ENCODE measurements at places on chromosomes 6 and 20.

DNA sequence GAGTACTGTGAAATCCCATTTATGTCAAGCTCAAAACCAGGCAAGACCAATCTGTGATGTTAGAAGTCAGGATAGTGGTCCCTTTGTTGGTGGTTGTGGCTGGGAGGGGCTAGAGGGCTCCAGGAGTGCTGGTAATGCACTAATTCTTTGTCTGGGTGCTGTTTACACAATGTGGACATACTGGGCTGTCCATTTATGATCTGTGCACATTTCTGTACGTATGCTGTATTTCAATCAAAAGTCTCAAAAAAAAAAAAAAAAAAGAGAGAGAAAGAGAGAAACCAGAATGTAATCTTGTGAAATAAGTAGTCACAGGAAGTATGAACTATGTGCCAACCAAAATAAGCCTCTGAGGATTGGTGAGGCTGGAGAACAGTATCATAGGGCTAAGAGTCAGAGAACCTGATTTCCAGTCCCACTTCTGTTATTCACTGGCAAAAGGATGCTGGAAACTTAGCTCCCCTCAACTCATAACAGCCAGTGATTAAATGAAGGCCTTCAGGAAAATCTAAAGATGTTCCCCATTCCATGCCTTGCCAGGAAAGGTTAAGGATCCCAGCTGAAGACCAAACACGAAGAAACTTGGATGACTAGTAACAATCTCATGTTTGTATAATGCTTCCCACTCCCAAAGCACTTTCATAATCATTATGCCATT is 19.6 kb upstream of the TRAM2 start:
- no peaks in the 10 kb centered on the region for H3K27me3 ChIP-seq
- H3K4me3 ChIP-seq = no peak overlapping the region
- no peak overlapping the region for H3K27ac ChIP-seq
- peaks cover 15% of the 10 kb centered on the region for H3K4me1 ChIP-seq

DNA sequence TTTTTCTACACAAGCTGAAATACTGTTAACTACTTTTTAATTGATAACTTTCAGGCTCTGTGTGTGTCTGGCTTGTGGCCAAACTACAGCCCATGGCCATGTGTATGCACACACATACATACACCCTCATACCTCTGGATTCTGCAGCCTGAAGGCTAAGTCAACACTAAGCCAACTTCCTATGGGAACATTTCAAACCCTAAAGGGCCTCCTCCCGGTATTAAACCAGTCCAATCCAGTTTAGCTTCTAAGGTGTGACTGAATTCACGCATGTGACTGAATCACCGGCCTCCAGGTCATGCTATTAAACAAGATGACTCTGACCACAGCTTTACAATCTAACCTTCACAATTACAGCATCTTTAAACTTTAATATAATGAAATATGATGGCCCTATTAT is 20.7 kb upstream of the DST start:
- no peak overlapping the region for H3K27ac ChIP-seq
- DNase-seq = no peak
- H3K4me1 ChIP-seq = peaks cover 15% of the 10 kb centered on the region
- no peaks in the 10 kb centered on the region for H3K36me3 ChIP-seq
- no peak overlapping the region for H3K4me3 ChIP-seq

GRCh38 chr20:2932498-2932897 is 59.2 kb downstream of the PTPRA start:
- no peaks in the 10 kb centered on the region for H3K36me3 ChIP-seq
- H3K4me3 ChIP-seq = no peak overlapping the region
- H3K4me1 ChIP-seq = no peaks in the 10 kb centered on the region
- no peak for DNase-seq

- no peak for DNase-seq
- H3K4me1 ChIP-seq = no peaks in the 10 kb centered on the region
- H3K27ac ChIP-seq = no peak overlapping the region
- no peak overlapping the region for H3K4me3 ChIP-seq
Observed at GRCh38 chr6:38501931-38502330, 137.8 kb downstream of the BTBD9 start.

DNA sequence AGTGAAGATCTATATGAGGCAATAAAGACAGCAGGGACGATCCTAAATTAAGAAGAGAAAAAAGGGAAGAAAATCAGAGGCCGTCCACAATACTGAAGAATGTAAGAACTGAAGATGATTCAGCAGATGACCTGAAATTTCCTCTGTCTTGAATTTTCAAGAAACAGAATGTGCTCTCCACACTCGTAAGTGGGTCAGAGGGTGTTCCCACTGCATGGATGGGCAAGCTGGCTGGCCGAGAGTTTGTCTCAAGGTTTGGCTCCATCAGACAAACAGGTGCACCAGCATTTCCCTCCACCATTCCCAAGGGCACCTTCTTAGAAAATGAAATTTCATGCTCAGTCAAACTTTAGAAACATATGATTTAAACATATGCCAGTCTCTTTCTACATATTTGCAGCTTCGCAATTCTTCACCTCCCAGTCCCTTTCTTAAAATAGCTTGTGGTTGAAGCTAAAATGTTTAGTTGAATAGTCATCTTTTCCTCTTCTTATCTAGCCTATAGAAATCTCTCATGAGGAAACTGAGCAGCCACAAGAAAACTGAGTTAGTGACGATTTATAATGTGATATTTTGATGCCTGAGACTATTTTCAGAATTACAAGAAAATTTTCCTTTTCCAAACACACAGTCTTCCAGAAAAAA is 576.4 kb downstream of the PRKN start:
- peak; percentile 56 for DNase-seq
- no peaks in the 10 kb centered on the region for H3K36me3 ChIP-seq
- H3K4me1 ChIP-seq = peaks cover 41% of the 10 kb centered on the region
- H3K27ac ChIP-seq = peak overlapping the region; percentile 88

DNA sequence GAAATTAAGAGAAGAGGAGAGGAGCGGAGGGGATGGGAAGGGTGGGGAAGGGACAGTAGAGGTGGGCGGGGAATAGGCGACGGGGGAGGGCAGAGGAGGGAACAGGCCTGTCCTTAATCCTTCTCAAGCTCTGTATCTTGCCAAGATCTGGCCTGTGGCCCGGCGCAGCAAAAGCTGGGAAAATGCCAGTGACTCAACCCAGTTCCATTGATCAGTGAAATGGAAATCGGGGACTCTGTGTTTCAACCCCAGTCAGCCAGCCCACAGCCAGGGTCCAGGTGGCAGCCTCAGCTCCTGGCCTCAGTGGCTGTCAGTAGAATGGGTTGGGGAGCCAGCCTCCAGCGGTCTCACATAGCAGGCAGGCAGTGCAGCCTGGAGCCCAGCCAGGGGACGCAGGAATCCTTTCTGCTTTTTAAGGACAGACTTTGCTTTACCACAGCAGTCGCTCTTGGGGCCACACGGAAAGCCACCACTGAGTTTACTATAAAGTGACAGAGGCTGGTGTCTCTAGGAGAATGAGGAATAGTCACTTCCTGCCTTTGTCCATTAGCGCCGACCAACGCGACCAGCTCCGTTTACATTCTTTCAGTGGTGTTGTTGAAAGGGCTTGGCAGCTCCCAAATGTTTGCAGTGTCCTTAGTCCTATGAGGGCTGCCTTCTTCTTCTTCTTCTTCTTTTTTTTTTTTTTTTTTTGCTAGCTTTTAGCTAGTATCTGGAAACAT is 128.0 kb downstream of the RIN2 start:
- no peak for DNase-seq
- no peaks in the 10 kb centered on the region for H3K4me1 ChIP-seq
- no peak overlapping the region for H3K27ac ChIP-seq
- no peaks in the 10 kb centered on the region for H3K27me3 ChIP-seq
- H3K36me3 ChIP-seq = no peaks in the 10 kb centered on the region

- H3K27ac ChIP-seq = no peak overlapping the region
- H3K36me3 ChIP-seq = no peaks in the 10 kb centered on the region
- no peak overlapping the region for H3K4me3 ChIP-seq
- no peak for DNase-seq
- no peaks in the 10 kb centered on the region for H3K4me1 ChIP-seq
- H3K27me3 ChIP-seq = no peaks in the 10 kb centered on the region
Observed at GRCh38 chr20:23484081-23484480, 6.8 kb upstream of the CST8 start.

DNA sequence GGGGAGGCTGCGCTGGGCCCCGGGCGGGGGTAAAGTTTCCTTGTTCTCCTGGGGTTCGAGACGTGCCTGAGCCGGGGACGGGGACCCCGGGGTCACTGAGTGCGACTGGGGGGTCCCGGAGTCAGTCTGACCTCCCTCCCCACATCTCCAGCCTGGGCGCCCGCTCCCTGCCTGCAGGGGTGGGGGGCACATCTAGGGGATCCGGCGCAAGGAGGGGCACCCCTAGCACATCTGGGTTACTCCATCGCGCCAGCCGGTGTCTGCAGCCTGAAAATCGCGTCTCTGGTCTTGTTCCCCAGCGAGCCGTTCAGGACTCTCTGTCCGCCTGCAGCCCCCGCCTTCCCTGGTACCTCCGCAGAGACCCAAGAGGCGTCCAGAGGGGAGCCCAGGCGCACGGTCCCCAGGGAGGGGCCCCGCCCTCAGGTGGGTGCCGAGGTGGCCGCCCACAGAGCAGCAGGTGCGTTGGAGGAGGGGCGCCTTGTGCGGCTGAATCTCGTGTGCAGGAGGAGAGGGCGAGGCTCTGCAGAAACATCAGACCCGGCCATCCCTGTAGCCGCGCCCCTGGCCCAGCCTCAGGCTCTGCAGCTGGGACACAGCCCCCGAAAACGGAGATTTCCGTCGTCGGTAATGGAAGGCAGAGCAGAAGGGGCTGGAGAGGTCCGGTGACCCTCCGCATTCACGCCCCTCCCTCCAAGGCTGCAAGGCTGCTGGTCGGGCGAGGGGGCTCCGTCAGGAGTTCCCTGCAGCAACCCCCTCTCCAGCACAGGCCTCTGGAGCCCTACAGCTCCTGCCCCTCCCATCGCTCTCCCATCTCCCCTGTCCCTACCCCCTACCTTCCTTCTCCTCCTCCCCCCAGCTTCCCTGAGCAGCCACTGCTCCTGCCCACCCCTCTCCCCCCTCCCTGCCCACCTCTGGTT is 628 bp upstream of the CHRNA4 start:
- no peak overlapping the region for H3K4me3 ChIP-seq
- H3K36me3 ChIP-seq = no peaks in the 10 kb centered on the region
- peaks cover 84% of the 10 kb centered on the region for H3K27me3 ChIP-seq

- no peak overlapping the region for H3K27ac ChIP-seq
- H3K36me3 ChIP-seq = no peaks in the 10 kb centered on the region
- H3K4me1 ChIP-seq = peaks cover 27% of the 10 kb centered on the region
- no peak overlapping the region for H3K4me3 ChIP-seq
- no peaks in the 10 kb centered on the region for H3K27me3 ChIP-seq
Observed at GRCh38 chr20:46991880-46992639, 97.4 kb downstream of the EYA2 start.

GRCh38 chr20:53387983-53388675 is 205.5 kb downstream of the ZNF217 start:
- H3K27me3 ChIP-seq = no peaks in the 10 kb centered on the region
- no peak overlapping the region for H3K27ac ChIP-seq
- no peak overlapping the region for H3K4me3 ChIP-seq
- no peak for DNase-seq
- no peaks in the 10 kb centered on the region for H3K36me3 ChIP-seq

DNA sequence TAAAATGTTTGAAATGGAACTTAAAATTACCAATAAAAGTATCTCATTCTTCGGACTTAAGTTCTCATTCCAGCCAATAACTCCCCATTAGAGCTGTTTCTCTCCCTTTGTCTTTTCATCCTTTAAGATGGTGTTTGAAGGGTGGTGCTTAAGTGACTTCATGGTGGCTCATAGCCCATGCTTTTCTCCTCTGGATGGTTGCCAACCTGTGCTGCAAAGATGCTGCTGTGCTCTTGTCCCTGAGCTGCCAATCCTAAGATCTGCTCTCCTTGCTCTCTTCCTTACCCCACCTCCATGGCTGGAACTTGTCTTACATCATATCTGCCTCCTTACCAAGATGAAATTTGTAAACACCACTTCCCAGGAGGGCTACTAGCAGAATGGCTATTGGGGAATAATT is 31.6 kb upstream of the PNRC1 start:
- H3K36me3 ChIP-seq = no peaks in the 10 kb centered on the region
- no peaks in the 10 kb centered on the region for H3K4me1 ChIP-seq
- no peak for DNase-seq
- H3K27ac ChIP-seq = no peak overlapping the region
- no peaks in the 10 kb centered on the region for H3K27me3 ChIP-seq

GRCh38 chr20:49821870-49822331 is 9.3 kb downstream of the SLC9A8 start:
- DNase-seq = no peak
- H3K36me3 ChIP-seq = no peaks in the 10 kb centered on the region
- H3K4me1 ChIP-seq = no peaks in the 10 kb centered on the region
- H3K27ac ChIP-seq = no peak overlapping the region
- H3K4me3 ChIP-seq = no peak overlapping the region

GRCh38 chr6:9467741-9468140 is 947.1 kb downstream of the TFAP2A start:
- no peak overlapping the region for H3K27ac ChIP-seq
- H3K36me3 ChIP-seq = no peaks in the 10 kb centered on the region
- H3K4me1 ChIP-seq = no peaks in the 10 kb centered on the region
- no peaks in the 10 kb centered on the region for H3K27me3 ChIP-seq
- DNase-seq = no peak
- H3K4me3 ChIP-seq = no peak overlapping the region

DNA sequence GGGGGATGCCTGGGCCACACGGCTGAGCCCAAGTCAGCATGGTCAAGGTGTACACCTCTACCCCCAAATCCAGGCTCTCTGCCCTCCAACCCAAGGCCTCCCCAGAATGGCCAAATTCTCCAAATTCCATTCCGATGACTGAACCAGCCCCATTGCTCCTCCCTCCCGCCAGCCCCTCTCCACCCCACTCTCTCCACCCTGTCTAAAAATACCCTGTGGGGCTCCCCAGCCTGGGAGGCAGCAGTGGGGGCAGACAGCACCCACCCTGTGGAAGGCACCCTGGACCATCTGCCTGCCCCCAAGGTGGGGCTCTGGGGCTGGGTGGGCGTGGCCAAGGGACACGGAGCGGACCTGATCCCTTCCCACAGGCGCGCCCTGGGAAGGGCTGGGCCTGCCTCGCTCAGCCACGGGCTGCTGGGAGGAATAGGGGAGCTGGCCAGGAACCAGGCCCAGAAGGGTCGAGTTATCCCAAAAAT is 11.4 kb downstream of the TEAD3 start:
- H3K27me3 ChIP-seq = no peaks in the 10 kb centered on the region
- H3K36me3 ChIP-seq = no peaks in the 10 kb centered on the region
- H3K4me1 ChIP-seq = no peaks in the 10 kb centered on the region
- no peak overlapping the region for H3K4me3 ChIP-seq

- no peak overlapping the region for H3K4me3 ChIP-seq
- DNase-seq = no peak
- H3K27me3 ChIP-seq = no peaks in the 10 kb centered on the region
- no peaks in the 10 kb centered on the region for H3K36me3 ChIP-seq
Observed at GRCh38 chr6:72974276-72974675, 251.0 kb downstream of the KHDC1L start.

- no peaks in the 10 kb centered on the region for H3K4me1 ChIP-seq
- no peak overlapping the region for H3K27ac ChIP-seq
- no peaks in the 10 kb centered on the region for H3K27me3 ChIP-seq
- H3K36me3 ChIP-seq = no peaks in the 10 kb centered on the region
- no peak overlapping the region for H3K4me3 ChIP-seq
Observed at GRCh38 chr6:162681447-162681846, 46.1 kb downstream of the PRKN start.
